ENCODE measurements at places on chromosomes 3 and 15.

- no peak for DNase-seq
Measured at GRCh38 chr3:72437661-72438406, 410.4 kb downstream of the SHQ1 start.

DNA sequence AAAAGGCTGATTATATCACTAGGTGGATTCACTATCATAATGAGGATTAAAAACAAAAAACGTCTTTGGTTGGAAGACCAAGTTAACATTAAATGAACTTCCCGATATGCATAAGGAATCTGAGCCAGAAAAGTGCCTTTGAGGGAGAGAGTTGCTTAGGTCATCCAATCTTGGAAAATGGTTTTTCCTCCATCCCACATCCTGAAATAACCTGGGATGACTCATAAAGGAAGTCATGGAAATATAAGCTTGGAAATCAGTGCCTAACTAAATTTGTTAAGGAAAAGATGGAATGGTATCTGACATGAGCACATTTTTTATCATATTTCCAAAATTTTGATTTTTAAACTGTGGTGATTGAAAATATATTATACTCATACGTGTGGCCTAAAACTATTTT, 66.0 kb downstream of the KBTBD8 start:
- no peak for DNase-seq

DNA sequence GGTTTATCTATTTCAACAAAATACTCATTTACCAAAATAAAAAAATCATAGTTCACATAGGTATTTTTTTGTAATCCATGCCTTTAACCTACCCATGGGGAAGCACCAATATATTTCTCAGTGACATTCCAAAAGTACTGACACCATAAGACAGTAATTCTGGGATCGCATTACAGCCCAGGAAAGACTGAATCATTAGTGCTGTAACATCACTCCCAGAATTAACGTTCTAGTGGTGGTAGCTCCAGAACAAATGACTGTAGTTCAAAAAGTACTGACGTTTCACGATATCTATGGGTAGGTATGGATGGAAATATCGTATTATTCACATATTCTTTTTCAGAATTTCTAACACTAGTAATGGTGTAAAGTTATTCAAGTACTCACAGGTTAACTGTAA, 54.3 kb upstream of the NEK10 start:
- DNase-seq = no peak

GRCh38 chr3:17396036-17396435, 346.4 kb downstream of the TBC1D5 start:
- DNase-seq = no peak

GRCh38 chr15:85531083-85531482, 150.7 kb downstream of the AKAP13 start:
- DNase-seq = no peak

- DNase-seq = no peak
Measured at GRCh38 chr3:26280517-26280916, 342.1 kb upstream of the LRRC3B start.

DNA sequence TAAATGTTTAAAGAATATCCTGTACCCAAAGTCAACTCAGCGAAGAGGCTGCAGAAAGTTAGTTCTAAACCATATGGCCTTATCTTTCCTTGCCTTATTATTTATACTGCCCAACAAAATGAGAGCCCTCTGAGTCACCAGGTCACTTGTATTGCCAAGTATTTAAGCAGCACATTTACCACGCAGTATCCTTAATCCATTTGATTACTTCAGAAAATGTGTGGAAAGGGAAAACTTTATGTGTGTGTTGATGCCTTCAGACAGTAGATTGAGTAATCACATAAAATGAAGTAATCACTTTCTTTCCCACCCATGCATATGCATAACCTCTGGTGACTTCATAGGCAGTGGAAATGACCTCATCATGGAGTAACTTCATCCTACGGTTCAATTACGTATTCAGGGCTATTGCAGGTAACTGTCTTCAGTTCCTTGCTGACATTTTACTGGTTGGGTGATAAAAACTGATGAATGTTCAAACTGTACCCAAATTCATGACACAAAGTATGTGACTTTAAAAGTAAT, 7.5 kb upstream of the CADPS start:
- DNase-seq = no peak

- no peak for DNase-seq
Measured at GRCh38 chr3:39362812-39363211, 20.4 kb upstream of the SLC25A38 start.

DNA sequence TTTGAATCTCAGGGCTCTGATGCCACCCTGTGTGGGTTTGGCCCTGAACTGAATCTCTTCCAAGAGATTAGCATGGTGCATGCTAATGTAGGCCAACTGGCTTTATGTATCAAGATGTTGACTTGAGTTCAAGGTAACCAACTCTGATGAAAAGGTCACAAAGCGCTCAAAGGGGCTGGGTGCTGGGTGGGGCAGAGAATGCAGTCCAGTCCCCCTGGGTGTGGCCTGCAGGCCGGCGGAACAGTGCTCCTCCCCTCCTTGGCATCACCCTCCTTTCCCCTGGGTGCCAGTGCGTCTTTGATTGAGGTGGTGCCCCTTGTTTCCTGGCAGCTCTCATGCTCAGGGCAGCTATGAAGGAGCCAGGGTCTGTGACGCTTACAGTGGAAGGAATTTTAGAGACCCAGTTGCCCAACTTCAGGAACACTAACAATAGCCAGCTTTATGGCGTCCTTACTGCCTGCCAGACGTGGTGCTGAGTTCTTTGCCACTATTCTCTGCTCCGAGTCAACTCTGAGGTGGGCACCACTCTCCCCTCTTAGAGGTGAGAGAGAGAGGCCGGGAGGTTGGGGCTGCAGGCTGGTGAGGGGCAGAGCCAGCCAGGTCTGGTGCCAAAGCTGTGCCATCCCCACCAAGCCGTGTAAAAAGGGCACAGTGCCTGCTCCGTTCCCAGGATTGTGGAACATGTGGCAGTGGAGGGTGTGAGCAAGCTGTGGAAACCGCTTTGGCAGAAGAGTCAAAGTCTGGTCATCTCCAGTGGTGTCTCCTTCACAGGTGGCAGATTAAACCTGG, 9.8 kb downstream of the SYNM start:
- DNase-seq = no peak

DNA sequence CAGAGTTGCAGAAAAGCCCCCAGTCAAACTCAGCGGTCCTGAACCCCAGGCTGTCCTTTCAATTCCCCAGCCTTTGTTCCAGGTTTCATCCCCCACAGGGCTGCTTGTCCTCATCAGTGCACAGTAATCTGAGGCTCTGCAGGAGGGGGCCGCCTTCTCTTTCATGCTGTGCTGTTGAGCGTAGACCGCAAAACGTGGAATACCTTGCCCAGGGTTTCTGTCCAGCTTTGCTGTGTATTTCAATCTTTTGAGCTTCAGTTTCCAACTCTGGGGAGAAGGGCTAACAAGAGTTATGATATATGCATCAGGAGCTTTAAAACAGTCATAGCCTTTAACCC, 64.8 kb downstream of the FAM43A start:
- no peak for DNase-seq

- DNase-seq = no peak
Measured at GRCh38 chr3:129829640-129830039, 63.9 kb downstream of the TMCC1 start.

DNA sequence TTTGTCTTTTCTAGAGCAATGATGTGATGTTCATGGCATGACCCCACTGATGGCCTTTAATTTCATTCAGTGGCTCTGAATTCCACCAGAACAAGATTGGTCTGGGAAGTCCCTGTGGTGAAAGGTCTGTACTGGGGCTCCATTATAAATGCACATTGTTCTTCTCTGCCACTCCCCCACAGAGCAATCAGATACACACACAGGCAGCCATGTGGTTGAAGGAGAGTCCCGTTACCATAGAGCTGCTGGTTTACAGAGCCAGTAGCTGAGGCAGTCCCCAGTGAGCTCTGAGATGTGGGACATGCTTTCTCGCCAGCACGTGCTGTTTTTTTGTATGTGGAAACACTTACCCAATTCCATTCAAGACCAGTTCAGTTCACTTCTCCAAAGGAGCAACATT, 172.7 kb upstream of the TRIM42 start:
- no peak for DNase-seq

- no peak for DNase-seq
Measured at GRCh38 chr15:90365414-90366055, 13.5 kb downstream of the ZNF774 start.

GRCh38 chr15:70854666-70854976, 664 bp upstream of the LARP6 start:
- no peak for DNase-seq

DNA sequence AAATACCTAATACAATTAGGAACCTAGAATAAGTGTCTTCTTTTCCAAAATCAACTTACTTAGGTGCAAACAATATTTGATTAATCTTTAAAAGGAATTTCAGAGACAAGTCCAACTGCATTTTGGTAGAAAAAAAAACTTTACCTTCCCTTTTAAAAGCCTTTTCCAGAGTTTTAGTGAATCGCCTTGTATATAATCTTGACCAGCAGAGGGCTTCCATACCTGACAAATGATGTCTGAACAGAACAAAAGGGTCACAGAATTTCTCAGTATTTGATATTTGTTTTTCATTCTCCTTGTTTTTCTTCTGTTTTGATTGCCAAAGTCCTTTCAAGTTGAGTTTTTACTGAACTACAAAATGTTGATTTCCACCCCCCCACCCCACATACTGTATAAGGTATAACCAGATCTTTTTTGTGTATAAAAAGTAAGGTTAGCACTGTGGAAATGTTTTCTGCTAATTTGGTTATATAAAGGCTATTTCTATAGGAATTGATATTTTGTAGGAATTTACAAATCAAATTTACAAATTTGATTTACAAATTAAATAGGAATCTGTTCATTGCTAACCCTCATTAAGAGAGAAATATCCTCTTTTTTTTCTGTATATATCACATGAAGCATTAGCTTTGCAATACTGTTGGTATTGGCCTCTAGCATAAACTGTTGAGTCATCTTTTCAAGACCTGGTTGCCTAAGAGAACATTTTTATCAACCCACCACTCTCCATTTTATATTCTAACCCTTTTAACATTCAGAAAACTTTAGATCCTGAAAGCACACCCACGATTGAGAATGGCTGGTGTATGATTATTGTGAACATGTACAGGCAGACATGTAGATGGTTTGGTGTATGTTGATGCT, 464.1 kb upstream of the RARB start:
- no peak for DNase-seq

GRCh38 chr3:52841211-52841980, 6.6 kb upstream of the MUSTN1 start:
- DNase-seq = no peak

DNA sequence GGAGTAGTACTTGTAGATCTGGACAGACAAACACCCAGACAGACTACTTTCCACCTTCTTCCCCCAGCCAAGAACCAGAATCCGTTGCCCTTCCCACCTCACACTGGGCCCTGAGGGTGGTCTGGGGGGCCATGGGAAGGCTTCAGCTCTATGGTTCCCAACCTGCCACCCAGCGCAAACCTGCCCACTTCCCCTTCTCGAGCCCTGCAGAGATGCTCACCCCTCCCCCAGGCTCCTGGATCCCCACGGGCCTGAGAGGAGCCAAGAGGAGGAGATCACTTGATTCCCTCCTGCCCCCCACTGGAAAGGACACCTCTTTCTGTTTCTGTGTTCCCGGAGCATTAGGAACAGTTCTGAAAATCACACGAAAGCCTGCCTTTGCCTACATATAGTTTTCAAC, 8.7 kb downstream of the STRA6 start:
- no peak for DNase-seq

- DNase-seq = no peak
Measured at GRCh38 chr15:45168286-45168685, 19.5 kb downstream of the SHF start.

GRCh38 chr15:70561885-70562284, 201.5 kb downstream of the UACA start:
- no peak for DNase-seq

DNA sequence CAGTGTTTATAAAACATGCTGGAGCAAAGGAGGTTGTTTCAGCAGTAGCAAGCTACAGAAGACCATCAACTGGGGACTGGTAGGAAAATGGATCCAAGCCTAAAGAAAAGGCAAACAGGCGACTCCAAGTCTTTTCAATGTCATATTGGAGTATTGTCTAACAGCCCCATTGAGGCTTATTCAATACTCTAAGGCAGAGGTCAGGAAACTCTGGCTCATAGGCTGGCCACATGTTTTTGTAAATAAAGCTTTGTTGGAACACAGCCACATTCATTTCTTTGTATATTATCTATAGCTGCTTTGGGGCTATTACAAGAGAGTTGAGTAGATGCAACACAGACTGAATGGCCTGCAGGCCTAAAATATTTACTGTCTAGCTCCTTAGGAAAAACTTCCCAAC, 77.5 kb downstream of the RPL22L1 start:
- DNase-seq = no peak

DNA sequence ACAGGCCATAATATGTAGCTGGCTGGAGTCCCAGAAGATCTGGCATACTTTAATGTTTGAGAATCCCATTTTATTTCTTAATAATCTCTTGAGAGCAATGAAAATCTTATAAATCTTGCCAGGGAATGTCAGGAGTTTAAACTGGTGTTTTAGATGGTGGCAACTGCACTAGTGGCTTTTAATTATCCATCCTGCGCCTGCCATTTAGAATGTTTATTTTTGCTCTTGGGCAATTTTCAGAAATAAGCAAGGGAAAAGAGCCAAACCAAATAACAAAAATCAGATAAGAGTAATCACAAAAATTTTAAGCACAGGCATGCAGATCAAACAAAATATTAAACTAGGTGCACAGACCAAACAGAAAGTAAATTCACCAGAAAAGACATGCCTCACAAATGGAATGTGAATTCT, 41.9 kb upstream of the UBP1 start:
- DNase-seq = no peak

Measured in progenitor cell of endocrine pancreas (in vitro differentiated cells).